ENCODE measurements at places on chromosomes 12 and 14.
A peak's percentile ranks its signal among the peaks of the same experiment; 100 is the strongest.

GRCh38 chr14:74988131-74988530, 14.6 kb upstream of the EIF2B2 start:
- DNase-seq = no peak

DNA sequence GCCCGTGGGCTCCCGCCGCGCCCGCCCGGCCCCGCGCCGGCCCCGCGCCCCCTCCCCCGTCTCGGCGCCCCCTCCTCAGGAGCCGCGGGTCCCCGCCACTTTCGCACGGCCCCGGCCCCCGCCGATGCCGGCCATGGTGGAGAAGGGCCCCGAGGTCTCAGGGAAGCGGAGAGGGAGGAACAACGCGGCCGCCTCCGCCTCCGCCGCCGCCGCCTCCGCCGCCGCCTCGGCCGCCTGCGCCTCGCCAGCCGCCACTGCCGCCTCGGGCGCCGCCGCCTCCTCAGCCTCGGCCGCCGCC, 263 bp downstream of the RCOR1 start:
- DNase-seq = no peak

DNA sequence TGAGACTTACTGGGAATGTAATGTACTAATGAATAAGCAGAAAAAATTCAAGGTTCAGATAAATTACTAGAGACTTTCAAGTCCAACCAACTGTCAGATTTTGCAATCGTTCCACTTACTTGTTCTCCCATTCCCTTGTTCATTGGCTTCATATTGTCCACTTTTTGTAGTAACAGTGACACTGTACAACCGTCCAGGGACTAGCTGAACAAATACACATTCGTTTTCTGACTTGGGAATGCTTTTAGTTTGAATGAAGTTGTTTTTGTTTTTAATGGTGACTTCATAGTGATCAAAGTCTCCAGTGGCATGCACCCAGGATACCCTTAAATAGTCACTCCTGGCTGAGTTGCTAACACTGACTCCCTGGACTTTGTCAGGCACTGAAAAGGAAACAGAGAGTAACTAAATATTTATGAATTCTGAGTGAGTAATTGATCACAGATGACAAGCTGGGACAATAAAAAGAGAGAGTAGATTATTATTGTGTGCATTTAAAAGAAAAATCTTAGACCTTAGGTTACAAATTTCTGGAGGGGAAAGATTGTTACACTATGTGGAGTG, 65.4 kb downstream of the PTPRB start:
- no peak for DNase-seq

DNA sequence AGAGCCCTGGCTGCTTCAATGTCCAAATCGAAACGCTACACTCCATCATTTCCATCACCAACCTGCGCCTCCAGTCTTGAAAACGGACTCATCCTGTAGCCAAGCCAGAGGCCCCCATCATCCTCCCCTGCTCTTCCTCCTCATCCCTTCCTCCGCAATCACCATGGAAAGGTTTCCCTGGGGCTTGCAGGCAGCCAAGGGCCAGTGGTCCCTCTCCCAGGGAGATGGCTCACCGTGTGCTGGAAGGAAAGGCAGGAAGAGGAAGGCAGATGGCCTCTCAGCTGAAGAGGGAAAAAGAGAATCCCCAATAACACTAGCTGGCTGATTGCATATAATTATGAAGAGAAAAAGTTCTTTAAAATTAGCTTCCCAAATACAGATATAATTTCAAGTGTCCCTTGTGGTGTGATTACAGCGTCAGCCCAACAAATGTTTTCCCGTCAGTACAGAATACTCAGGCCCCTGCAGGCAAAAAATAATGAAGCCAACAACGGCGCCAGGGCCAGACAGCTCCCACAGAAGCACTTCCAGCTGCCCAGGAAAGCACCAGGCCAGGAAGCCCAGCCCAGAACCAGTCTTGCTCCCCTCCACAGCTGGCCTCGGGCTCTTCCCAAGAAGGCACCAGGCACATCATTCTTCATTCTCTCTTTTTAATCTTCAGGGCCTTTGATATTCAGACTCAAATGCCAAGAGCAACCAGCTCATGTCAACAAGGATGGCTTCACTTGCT, 24.7 kb downstream of the ITPK1 start:
- no peak for DNase-seq

DNA sequence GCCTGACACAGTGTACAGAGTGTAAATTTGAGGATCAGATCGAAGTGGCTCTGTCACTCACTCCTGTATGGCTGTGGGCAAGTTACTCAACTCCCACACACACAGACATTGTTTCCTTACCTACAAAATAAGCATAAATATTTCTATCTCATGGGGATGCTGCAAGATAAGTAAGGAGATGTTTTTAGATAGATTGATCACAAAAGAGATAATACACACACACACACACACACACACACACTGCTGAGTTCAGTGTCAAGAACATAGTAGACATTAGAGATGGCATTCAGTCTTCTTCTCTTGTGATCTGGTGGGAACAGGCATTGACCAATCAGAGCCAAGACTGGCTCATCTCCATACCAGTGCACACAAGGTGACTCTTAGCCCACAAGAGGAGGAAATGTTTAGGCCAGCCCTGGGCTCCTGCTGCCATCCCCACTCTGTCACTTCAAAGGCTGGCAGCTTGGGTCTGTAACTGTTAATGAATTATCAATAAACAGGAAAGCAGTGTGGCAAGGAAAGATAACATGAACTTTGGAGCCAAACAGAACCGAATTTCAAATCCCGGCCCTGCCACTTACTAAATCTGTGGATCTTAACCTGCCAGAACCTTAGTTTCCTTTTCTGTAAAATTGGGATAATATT, 3.4 kb upstream of the RNASE8 start:
- no peak for DNase-seq

GRCh38 chr12:90086281-90086680, 377.6 kb upstream of the ATP2B1 start:
- DNase-seq = no peak

GRCh38 chr12:54055552-54055951, 1.9 kb downstream of the HOXC4 start:
- no peak for DNase-seq

- DNase-seq = peak; percentile 25
Observed at GRCh38 chr14:74867673-74868072, 8.3 kb downstream of the PROX2 start.

- no peak for DNase-seq
Observed at GRCh38 chr14:84390010-84390409, 1139.9 kb upstream of the FLRT2 start.

- DNase-seq = no peak
Observed at GRCh38 chr12:87783467-87783866, 245.7 kb downstream of the C12orf50 start.

DNA sequence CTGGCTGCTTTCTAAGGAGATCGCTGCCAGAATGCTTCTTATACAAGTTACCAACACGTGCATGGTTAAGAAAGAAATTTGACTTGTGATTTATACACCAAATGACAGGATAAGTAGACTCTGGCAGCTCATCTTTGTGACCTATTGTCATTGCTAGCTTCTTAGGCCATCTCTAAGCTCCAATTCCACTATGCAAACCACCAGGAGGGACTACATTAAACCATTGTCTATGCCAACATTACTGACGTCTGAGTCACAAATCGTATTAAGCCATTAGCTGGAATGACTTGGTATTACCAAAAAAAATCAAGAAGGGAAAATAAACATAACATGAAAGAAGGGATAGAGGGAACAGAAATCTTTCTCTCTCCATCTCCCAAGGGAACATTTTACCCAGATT, 15.8 kb upstream of the VPS33A start:
- no peak for DNase-seq

DNA sequence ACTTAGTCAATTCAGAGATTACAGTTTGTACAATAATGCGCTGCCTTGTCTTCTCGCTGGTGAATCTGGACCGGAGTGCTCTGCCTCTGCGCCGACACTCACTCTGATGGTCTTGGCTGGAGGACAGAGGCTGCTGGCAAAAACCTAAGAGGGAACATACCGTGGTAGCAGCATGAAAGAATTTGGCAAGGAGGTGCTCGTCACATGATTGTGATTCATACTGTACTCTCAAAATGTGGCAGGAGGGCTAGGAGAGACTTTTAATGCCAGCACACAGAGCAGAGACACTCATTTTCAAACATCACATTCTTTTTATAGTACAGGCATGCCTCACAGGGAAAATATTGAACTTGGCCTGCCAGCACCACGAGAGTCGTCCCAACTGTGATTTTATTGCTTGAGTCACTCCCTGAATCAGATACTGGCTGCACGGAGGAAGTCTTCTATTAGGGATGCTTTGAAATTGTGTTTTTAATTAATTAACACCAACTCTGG, 67.8 kb downstream of the HMGA2 start:
- no peak for DNase-seq

DNA sequence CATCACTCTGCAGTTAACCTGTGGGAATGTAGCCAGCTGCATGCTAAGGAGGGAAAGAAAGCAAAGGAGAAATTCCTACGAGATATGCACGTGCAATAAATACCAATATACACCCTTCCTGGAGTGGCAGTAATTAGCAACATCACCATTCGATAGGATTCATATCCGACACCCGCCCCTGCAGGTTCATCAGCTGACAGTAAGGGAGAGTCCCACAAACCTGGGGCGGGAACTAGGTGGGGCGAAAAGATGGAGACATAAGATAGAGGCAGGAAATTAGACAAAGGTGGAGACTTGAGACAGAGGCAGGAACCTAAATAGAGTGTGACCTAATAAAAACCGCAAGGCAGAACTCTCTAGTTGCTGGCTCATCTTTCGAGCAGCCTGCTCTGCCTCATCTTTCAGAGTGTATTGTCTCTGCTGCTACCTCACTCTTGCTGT, 51.6 kb downstream of the PLEKHG3 start:
- peak; percentile 56 for DNase-seq

DNA sequence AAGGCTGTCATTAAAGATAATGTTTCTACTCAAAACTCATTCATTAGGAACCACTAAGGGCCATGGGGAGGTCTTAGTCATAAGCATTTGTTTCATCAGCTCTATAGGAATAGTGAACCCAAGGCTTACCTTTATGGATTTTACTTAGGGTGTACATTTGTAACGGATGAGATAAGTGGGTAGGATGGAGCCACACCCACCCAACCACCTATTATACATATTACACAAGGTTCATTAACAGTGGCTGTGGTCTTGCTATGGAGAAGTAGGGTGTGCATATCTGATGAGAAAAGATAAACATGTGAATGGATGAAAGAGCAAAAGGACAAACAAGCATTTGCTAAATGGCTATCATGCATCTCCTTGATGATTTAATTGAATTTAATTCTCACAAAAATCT, 39.6 kb upstream of the ITPR2 start:
- DNase-seq = no peak

GRCh38 chr12:91811481-91812287, 334.0 kb downstream of the BTG1 start:
- peak; percentile 83 for DNase-seq

DNA sequence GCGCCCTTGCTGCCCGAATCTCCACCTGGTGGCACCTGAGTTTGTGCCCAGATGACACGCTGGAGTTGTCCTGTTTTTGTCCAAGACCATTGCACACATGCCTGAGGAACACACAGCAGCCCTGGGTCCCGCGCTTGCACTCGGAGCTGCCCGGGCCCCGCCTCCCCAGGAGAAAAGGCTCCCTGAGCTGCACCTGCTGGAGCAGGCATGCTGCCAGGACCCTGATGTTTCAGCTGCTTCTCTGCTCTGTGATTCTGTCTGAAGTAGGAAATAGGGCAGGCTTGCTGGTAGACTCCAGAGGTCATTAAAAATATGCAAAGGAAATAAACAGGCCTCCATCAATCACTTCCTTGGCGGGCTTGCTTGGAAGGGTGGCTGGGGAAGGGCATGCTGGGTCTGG, 271.6 kb downstream of the CACNA1C start:
- DNase-seq = no peak

- no peak for DNase-seq
Observed at GRCh38 chr12:96219700-96220206, 25.6 kb downstream of the ELK3 start.

DNA sequence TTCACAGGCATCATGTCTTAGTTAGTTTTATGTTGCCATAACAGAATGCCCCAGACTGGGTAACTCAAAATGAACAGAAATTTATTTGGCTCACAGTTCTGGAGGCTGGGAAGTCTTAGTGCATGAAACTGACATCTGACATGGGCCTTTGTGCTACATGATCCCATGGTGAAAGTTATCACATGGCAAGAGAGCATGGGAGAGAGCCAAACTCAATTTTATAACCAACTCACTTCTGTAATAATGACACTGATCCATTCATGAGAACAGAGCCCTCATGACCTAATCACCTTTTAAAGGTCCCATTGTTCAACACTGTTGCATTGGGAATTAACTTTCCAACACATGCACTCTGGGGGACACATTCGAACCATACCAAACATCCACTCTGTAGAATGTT, 1015.1 kb downstream of the DIO2 start:
- no peak for DNase-seq

GRCh38 chr12:61213646-61214045, 1046.6 kb upstream of the USP15 start:
- no peak for DNase-seq

DNA sequence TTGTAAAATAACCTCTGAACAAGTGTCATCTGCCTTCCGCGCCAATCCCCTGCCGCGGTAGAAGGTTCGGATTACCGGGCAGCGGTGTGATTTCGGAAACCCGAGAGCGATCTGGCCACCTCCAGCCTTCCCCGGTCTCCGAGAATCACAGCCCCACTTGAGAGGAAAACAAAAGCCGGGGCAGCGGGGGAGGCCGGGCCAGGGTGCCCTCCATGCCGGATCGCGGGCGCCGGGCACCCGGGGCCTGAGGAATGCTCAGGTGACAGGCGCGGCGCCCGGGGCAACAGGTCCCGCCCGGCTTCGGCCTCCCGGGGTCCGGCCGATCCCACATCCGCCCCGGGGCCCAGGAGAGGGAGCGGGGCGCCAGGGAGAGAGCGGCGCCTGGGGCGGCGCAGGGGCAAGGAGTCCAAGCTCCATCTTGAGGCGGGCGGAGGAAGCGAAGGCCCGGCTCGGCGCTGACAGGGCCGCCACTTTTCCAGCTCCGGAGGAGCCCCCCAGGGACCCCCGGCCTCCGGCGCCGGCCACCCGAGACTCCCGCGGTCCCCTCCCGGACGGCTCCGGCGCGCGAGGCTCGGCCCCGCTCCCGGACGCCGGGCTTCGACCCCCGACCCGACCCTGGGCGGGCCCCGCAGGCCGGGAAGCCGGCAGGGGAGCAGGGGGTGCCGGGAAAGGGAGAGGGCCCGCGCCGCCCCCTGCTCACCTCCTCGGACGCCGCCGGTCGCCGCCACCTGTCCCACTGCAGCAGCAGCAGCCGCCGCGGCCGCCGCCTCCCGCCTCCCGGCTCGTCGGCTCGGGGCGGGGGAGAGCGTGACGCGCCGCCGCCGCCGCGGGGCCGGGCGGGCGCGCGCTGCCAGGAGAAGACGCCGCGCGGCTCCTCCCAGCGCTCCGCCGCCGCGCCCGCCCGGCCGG, at the start of gene CLIP1:
Gene CLIP1, minus strand, starts transcription at position 849 of the 909 bp plus-strand sequence. CDS start 42,217 bp downstream, outside the sequence.
- peak; percentile 55 for DNase-seq
